GM23248 (cell line): ENCODE measurements at places on chromosomes 6 and 20. TPM values are rescaled to one million over a fixed set of nuclear protein-coding genes. Genes with fewer than 3 reads are reported as not detected.

The TMEM30A gene
- 150 and 152 TPM in 2 replicates for total RNA-seq

The ADGB gene
- total RNA-seq: not detected in 2 replicates

The SNRPB2 gene
- total RNA-seq: 47.2 and 69.8 TPM in 2 replicates

GRCh38 chr20:3857405-3857804 is 10.8 kb downstream of the MAVS start:
- DNase-seq: no peak

DNA sequence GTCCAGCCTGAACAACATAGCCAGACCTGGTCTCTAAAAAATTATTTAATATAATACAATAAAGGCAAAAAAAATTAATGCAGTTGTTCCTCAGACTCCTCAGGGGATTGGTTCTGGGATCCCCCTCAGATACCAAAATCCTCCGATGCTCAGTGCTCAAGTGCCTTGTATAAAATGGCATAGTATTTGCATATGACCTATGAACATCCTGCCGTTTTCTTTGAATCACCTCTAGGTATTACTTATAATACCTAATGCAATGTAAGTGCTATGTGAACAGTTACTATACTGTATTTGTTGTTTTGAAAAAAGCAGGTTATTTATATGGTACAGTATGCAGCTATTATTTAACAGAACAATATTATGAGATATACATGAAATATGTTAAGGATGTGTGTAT is 43.3 kb downstream of the RNGTT start:
- no peak for DNase-seq

- DNase-seq: no peak
Observed at GRCh38 chr20:39133201-39133600, 171.1 kb downstream of the DHX35 start.

- DNase-seq: no peak
Observed at GRCh38 chr6:94673251-94673650, 904.1 kb upstream of the MANEA start.
